Activated naive CD8-positive, alpha-beta T cell treated with anti-CD3 and anti-CD28 coated beads, Interleukin-2, amount 50 U/mL, for 24 hours (primary cell): ENCODE measurements at places on chromosomes 2 and 18.

DNA sequence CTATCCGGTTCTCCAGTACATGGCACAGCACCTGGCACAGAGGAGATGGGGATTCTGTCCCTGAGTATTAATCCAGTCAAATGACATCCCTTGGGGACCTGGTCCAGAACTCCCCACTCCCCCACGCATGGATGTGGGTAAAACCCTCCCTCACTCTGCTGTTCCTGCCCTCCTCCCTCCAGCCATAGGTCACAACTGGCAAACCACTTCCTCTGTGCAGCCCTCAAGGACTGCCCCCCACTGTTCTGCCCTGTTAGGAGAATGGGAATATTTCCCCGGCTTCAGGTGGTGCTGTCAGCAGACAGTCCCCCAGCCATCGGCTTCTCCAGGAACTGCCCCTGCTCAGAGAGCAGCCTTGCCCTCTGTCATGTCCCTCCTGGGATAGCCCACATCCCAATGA lies 1.5 kb upstream of the TFCP2L1 start:
- DNase-seq, result no peak

- no peak for DNase-seq
Observed at GRCh38 chr2:151165105-151165684, 96.5 kb downstream of the RBM43 start.

GRCh38 chr18:41644466-41644865 lies 310.6 kb upstream of the PIK3C3 start:
- no peak for DNase-seq

GRCh38 chr2:84980263-84980983 lies 9.5 kb downstream of the KCMF1 start:
- no peak for DNase-seq

- DNase-seq, result no peak
Observed at GRCh38 chr2:113282747-113283533, 4.2 kb upstream of the PAX8 start.

- no peak for DNase-seq
Observed at GRCh38 chr18:38644875-38645641, 1079.5 kb upstream of the CELF4 start.

DNA sequence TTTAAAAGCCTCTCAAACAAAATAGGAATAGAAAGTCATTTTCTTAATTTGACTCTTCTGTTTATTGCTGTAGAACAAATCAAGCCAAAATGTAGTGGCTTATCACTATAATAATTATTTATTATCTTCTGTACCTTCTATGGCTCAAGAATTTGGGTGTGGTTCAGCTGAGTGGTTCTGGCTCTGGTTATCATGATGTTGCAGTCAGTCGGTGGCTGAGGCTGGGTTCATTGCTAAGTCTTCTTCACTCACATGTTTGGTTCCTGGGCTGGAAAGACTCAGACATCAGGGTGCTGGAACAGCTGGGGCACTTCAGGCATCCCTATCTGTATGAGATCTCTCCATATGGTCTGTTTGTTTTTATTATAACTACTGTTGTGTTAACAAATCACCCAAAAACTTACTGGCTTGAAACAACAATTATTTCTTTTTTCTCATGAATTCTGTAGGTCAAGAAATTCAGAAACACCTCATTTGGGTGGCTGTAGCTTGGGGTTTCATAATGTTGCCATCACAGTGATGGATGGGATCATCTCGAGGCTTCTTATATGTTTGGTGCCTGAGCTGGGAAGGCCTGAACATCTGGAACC lies 242.6 kb upstream of the FBXO11 start:
- no peak for DNase-seq

GRCh38 chr2:112644933-112645309 lies 818 bp upstream of the SLC20A1 start:
- DNase-seq, result no peak

DNA sequence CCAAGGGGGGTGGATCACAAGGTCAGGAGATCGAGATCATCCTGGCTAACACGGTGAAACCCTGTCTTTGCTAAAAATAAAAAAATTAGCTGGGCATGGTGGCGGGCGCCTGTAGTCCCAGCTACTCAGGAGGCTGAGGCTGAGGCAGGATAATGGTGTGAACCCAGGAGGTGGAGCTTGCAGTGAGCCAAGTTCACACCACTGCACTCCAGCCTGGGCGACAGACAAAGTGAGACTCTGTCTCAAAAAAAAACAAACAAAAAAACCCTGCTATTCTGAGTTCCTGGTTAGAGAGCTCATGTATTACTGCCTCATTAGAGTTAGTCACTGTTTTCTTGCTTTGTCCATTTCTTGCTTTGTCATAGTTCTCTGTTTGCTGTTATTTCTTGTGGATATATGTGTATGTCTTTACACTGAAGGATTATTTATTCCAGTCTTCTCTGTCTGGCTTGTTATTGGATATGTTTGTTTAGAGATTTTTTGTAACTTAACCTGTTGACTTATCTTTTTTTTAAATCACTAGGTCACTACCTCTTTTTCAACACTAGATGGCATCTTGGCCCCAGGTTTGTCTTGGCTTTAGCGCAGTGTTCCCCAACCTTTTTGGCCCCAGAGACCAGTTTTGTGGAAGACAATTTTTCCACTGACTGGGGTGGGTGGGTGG lies 17.0 kb downstream of the TTLL4 start:
- no peak for DNase-seq

DNA sequence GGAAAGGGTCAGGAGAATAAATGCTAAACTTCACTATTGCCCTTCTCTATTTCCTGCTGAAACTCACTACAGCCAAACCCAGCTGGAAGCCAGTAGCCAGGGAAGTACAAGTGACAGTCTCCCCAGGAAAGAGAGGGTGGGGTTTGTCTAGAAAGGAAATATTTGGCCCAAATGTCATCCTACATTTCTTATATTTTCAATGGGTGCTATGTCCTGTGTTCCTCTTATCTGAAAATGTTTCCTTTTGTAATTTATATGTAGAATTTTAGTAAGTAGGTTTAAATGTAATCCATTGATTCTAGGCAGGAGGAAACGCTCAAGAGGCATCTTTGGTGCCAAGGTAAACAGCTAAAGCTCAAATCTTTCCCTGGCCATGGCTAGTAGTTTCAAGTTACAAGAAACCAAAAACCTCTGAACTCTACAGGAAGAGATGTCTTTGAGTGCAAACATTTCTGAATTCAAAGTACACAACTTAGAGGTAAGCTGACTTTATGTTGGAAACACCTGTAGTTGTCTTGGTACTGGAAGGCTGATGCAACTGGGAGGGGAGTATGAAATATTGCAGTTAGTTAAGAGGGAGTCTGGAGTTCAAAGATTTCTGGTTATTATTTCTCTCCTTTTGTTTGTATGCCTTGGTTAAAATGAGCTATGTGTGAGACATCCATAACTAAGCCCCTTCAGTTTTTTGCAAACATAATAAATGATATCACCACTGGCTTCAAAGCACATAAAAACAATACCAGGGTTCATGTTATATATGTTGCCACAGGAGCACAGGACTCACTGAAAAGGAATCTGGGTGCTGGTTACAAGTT lies 356.1 kb upstream of the ZC3H15 start:
- DNase-seq, result no peak

GRCh38 chr18:24669015-24669414 lies 208.6 kb downstream of the HRH4 start:
- no peak for DNase-seq

- DNase-seq, result no peak
Observed at GRCh38 chr2:217231212-217231611, 371.3 kb upstream of the TNP1 start.

DNA sequence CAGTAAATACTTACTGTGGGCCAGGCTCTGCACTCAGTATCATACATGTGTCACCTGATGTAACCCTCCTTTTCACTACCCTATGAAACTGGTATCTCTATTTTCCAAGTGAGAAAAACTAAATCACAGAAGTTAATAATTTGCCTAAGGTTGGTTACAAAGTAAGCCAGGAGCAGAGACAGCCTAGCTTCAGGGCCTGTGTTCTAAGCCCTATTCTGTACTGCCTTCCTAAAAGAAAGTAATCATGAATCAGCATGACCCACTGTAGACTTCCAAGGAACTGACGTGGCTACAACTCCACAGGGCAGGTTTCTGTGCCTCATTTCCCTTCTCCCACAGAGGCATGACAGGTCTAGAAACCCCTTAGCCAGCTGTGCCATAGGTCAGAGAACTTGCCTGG lies 14.3 kb downstream of the ZNF142 start:
- DNase-seq, result no peak
